ENCODE measurements at places on chromosomes 1 and 21. TPM values are rescaled to one million over a fixed set of nuclear protein-coding genes. Genes with fewer than 3 reads are reported as not detected.

GRCh38 chr1:96296991-96297390 is 424.6 kb upstream of the PTBP2 start:
- ATAC-seq, result no peak

Gene SPRR1B
- 2,894 TPM for total RNA-seq

Gene OR2T5
- not detected for total RNA-seq

DNA sequence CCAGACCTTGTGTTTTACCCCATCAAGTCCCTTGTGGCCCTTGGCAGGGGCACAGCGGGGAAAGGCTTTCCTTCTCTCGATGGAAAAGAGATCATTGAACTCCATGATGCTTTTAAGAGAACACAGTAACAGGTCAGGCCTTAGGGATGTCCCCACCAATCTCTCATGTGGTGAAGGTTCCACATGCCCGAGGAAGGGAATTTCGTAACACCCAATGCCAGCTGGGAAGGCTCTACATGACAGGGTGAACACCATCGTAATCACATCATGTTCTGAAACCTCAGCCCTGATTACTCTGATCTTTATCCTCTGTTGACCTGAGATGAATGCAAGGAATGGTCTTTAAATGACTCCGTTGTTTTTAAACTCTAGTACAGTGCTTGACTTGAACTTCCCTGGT is 105.5 kb upstream of the SPAG17 start:
- ATAC-seq, result no peak

Gene GRHL3
- 177 TPM for total RNA-seq
